Right forelimb (tissue), 1 donor: ENCODE measurements at places on chromosomes 1 and 21.

GRCh38 chr21:35204125-35204524, 155.0 kb upstream of the RUNX1 start:
- no peak for DNase-seq

- DNase-seq, result no peak
Measured at GRCh38 chr1:53390261-53390660, 62.4 kb upstream of the LRP8 start.

DNA sequence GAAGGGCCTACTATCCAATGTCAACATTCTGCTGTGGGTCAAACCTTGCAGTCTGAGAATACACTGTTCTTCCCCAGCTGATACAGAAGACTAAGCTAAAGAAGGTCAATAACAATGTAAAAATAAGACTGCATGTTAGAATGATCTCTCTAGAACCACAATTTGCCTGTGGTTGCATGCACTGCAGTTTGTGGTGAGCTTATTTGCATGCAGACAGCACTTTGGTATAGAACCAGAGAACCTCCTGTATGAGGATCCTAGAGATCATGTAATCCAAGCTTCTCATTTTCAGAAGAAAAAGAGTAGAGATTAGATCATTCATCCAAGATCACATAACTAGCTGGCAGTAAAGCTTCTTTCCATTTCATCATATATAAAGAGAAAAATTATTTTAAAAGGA, 15.8 kb downstream of the SYNJ1 start:
- DNase-seq, result no peak

DNA sequence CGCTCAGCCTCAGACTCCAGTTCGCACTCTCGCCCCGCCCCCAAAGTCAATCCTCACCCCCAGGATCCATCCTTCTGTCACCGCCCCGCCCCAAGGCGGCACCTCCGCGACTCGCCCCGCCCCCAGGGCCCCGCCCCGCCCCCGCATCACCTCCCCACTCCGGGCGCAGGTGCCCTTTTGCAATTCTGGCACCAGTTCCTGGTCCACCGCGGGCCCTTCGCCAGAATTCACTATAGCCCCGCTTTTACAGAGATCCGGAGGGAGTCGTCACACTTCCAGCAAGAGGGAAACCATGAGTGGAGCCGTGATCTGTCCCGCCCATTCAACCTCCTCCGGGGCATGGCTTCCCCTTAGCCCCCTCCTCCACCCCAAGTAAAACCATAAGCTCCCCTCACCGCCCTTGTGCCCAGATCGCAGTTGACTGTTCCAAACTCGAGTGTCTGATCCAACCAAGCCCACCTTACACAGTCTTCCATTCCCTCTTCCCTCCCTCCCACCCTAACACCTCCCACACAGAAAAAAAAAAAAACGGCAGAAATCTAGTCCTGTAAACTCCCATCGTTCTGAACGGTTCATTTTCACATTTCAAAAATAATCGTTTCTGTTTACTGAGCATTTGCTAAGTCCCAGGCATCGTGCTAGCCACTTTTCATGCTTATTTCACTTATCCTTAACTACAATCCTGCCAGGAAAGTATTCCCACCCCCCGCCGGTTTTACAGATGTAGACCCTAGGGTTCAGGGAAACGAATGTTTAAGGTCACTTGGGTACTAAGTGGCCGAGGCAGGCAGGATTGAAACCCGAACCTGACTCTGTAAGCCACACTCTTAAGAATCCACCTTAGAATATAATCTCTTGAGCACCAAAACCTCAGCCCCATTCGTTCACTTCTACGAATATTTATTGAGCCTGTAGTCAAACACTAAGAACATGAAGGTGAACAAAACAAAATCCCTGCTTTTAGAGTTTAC, 1.3 kb upstream of the DNAJC16 start:
- DNase-seq, result no peak

DNA sequence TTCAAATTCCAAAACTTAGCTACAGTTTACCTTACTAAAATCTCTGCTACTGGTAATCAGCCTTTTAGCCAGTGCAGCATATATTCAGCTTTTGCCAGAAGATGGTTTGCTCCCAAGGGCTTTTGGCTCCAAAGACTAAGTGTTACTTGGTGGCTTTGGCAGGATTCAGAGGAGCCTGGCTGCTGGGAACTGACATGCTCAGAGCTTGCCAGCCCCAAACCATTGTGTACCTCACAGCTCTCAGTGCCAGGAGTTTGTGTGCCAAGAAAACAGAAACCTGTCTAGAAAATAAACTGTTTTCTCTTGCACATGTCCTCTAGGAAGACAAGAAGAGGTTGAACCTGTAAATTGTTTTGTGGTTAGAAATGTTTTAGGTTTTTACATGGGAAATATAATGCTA, 315.9 kb downstream of the ST6GALNAC3 start:
- no peak for DNase-seq

DNA sequence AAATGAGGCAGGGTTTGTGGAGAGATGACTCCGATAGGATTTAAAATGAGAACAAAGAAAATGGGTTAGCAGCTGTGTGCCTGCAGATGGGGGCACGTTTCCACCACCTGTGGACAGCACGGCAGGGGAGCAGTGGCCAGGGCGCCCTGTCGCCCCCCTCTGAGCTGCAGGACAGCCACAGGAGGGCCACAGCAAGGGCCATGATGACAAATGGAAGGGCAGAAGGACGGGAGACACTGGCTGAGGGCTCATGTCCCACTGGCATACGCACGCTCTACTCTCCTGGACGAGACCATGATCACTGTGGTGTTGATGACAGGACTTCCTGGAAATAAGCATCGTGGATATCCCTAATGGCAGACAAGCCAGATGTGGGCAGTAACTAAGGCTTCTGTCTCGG, 241.0 kb downstream of the SDCCAG8 start:
- no peak for DNase-seq

- no peak for DNase-seq
Measured at GRCh38 chr1:77834771-77835334, 53.6 kb upstream of the NEXN start.

GRCh38 chr1:226792368-226792767, 53.3 kb upstream of the ITPKB start:
- no peak for DNase-seq

DNA sequence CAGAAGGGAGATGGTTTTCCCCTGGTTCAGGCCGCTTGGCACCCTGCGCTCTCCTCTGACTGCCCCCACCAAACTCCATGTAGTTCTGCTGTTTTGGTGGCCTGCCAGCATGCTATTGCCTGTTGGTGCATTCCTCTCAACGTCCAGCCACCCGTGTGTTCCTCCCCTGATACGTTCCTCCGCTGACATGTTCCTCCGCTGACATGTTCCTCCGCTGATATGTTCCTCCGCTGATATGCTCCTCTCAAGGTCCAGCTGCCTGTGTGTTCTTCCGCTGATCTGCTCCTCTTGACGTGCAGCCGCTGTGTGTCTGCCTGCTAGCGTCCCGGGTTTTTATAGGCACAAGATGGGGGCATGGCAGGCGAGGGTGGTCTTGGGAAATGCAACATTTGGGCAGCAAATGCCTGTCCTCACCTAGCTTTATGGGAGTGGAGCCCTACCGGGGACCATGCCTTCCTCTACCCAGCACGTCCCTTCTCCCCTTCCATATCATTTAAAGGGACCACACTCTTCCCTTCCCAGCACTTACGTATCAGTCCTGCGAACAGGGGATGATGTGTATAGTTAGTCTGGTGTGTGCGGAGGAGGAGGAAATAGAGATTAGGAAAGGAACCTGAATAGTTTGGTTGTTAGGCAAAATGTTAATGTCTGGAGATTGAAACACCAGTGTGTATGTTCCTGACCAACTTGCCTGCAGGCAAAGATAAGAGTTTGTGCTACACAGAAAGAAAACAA, 40.6 kb upstream of the PLA2G5 start:
- no peak for DNase-seq

- DNase-seq, result no peak
Measured at GRCh38 chr1:209720326-209720725, 15.7 kb downstream of the HSD11B1 start.

DNA sequence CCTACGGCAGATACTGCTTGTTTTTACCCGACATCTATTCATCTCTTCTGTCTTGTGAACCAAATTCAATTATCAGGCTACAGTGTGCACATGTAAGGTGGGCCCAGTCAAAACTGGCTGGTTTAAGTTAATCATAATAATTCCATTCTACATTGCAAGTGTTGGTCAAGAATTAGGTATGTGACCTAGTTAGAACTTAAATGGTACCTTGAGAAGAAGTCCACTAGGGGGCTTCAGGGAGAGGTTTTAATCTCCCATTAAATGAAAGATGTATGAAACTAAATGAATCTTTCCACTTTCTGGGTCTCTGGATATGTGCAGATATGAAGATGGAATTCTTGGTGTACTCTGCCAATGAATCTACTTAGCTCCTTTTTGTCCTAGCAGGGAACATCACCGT, 187.1 kb downstream of the CDC42BPA start:
- DNase-seq, result no peak

GRCh38 chr21:42219606-42220137, 732 bp downstream of the ABCG1 start:
- DNase-seq, result peak; percentile 68

GRCh38 chr1:151407304-151407703, 7.9 kb downstream of the PSMB4 start:
- DNase-seq, result no peak

GRCh38 chr1:221886743-221887414, 145.0 kb upstream of the DUSP10 start:
- no peak for DNase-seq

GRCh38 chr1:39609618-39610331, 29.7 kb downstream of the HEYL start:
- peak; percentile 68 for DNase-seq

DNA sequence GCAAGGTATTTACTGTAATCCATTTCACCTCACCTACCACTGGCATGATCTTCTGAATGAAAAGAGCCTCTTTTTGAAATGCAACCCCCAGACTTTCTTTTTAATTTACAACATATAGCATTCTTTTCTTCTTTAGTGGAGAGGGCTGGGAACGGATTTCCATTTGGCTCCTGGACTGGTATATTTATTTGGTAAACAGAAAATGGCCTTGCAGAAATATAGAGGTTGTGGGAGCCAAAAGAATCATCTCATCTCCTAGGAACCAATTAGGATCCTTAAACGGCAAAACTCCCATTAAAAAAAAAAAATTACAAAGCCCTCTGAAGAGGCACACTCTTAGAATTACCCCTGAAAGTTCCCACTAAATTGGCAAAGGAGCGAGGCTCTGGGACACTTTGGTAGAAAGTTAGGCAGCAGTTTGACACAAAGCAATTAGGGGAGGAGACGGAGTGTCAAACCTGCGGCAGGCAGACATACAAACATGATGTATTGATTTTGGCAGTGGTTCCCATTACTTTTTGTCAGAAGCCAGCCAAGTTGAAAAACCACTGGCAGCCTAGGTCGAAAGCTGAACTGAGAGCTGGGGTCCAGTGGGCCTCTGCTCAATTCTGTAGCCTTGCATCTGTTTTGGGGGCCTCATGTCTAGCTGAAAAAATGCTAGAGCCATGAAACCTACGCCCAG, 135.1 kb upstream of the MAGI3 start:
- DNase-seq, result no peak

DNA sequence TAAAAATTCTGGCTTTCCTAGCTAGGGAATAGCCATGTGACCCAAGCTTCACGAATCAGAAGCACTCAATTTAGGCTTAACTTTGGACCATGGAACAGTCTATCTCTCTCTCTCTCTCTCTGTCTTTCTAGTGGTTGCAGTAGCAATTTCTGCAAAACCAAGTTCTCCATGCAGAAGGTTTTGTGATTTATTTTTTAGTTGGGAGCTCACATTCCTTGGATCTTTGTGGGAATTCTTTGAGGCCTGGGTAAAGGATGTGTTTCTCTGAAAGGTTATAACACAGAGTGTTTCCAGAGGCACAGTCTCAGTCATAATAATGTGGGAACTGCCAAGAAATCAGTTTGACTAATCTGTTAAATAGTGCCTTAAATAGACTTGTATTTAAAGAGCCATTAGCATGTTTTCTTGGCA, 112.3 kb upstream of the COL11A1 start:
- DNase-seq, result no peak

GRCh38 chr1:220326578-220326977, 54.3 kb upstream of the RAB3GAP2 start:
- DNase-seq, result no peak

DNA sequence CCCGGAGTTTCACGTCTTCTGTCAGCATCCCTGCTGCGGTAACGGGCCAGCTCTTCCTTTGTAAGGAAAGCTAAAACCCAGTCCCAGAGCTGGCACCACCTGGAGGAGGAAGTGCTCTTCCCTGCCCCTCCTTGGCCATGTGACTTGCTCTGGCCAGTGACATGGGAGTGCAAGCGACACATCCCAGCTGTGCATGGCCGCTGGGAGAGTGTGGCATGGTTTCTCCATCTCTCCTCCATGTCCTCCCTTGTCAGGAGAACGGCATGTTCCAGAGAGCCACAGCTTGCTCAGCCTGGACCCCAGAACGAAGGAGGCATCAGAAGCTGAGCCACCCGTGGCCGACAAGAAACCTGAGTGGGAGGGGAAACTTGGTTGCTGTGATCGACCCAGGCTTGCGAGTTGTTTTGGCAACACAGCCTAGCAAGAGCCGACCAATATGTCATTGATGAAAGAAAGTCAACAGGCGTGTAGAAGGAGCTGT, 2.7 kb upstream of the PRXL2B start:
- DNase-seq, result peak; percentile 30

DNA sequence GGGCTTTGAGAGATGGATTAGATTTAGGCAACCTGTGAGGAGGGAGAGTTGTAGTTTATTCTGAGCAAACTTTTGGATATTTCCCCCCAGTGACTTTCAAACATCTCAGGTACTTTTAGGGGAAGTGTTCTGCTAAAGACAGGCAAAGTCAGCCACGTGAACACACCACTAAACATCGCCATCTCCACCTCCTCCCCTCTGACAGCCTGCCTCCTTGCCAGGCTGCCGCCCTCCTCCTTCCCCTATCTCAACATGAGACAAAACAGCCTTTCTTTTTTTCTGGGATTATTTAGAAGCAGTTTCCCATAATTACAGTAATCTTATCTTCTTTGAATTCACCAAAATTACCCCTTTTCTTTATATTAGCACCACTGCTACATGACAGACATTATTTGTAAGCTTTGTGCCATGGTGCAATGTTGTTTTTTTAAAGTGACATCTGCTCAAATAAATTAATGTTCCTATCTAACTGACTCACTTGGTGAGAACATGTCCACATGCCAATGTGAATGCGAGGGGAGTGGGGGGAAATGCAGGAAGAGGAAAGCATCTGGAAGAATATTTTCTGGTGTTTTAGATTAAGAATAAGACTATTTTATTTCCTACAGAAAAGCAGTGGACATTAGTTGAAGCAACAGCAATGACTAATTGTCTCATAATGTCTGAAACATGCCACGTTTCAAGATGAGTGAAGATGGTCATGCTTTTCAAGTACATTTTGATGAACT, 147.8 kb upstream of the ATP1B1 start:
- DNase-seq, result no peak
